PC-3 (cell line): ENCODE measurements at places on chromosomes 6 and 20. TPM values are rescaled to one million over a fixed set of nuclear protein-coding genes. Genes with fewer than 3 reads are reported as not detected.
A peak's percentile ranks its signal among the peaks of the same experiment; 100 is the strongest.

DNA sequence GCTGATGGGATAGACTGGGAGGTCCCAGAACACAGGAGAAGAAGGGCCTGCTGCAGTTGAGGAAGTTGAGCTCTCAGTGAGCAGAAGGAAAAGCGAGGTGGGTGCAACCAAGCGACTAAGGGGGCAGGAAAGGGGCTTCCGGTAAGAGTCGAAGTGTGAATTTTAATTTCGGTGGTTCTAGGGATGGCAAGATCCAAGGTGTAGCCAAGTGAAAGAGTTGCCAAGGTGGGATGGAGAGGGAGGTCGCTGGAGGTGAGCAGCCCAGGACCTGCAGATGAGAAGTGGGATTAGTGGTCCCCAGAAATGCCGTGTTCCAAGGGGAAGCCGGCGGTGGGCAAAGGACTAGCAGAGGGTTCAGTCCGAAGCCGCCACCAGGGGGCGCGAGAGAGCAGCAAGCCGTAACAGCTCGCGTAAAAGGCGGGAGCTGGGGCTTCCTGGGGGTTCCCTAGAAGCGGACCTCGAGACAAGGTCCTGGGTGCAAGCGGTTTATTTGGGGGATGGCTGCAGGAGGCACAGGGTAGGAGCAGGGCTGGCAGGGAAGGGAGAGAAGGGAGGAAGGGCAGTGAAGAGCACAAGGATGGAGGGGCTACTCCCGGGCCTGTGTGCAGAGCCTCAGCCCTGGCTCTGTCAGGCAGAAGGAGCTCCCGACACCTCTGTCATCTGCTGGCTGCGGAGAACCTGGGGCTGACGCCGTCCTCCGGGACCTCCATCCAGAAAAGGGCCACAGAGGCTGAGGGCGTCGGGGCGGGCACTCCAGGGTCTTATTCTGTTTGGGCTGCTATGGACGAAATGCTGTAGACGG, 103.6 kb downstream of the PAX1 start:
- DNase-seq, result peak; percentile 6

Gene LYRM4
- total RNA-seq, result 18.6 and 27.7 TPM in 2 replicates

Gene TAP1
- total RNA-seq, result 15.8 and 19.4 TPM in 2 replicates

Gene MROH8
- total RNA-seq, result 0.58 and 0.98 TPM in 2 replicates

Gene TTBK1
- not detected in 2 replicates for total RNA-seq

- peak; percentile 80 for DNase-seq
Measured at GRCh38 chr20:50366270-50367103, 143.7 kb upstream of the PTPN1 start.

Gene CALHM4
- not detected in 2 replicates for total RNA-seq

Gene MLN
- not detected in 2 replicates for total RNA-seq

- DNase-seq, result no peak
Measured at GRCh38 chr20:60091861-60092260, 133.6 kb downstream of the CDH26 start.

DNA sequence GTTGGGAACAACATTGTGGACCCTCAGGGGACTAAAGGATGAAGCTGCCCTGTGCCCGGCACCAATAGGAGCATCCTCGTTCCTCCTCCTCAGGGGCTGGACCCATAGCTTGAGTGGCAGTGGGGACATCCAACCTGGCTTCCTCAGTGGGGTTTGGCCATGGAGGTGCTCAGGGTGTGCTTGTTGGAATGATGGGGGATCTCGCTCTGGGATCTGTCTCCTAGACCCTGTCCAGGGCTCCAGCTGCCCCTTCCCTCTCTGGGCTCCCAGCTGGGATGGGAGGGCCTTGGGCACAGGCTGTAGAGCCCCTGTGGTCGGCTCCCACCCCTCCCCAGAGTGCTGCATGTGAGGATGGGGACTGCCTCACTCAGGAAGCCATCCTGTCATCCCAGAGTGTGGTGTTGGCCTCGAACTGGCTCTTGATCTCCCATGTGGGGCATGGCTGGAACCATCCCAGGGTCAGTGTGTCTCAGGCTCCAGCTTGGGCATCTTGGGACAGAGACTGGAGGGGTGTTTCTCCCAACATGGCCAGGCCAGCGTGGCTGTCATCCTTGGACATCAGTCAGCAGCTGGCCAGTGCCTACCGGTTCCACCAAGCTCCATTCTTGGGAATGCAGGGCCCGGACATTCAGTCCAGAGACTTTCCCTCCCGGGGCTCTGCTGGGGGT, 9.5 kb upstream of the MYT1 start:
- no peak for DNase-seq

Gene BEND6
- total RNA-seq, result 0.58 and 1.3 TPM in 2 replicates

DNA sequence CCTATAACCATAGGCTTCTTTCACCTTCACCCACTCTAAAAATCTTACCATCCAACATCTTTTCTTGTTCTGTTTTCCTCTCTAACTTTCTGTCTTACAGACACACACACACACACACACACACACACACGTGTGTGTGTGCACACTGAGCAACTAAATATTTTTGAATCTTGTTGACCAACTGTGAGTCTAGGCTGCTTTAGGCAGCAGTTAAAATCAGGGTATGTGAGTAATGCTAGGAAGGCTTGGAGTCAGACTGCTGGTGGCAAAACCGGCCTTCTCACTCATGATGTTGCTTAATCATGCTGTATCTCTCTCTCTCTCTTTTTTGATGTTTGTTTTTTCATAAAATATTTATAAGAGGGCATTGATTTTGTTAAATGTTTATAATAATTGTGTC, 103.1 kb upstream of the TBX18 start:
- peak; percentile 5 for DNase-seq

Gene EPHA7
- total RNA-seq, result 0.52 and 1.4 TPM in 2 replicates

DNA sequence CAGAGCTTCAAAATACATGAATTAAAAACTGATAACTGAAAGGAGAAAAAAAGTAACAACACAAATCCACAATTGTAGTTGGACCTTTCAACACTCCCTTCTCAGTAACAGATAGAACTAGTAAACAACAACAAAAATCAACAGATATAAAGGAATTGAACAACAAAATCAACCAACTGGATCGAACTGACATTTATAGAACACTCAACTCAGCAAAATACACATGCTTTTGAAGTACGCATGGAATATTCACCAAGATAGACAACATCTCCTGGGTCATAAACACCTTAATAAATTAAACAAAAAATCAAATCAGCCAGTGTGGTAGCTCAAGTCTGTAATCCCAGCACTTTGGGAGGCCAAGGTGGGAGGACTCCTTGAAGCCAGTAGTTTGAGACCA, 63.3 kb downstream of the ILRUN start:
- no peak for DNase-seq

- no peak for DNase-seq
Measured at GRCh38 chr6:90537027-90537426, 49.8 kb downstream of the MAP3K7 start.

DNA sequence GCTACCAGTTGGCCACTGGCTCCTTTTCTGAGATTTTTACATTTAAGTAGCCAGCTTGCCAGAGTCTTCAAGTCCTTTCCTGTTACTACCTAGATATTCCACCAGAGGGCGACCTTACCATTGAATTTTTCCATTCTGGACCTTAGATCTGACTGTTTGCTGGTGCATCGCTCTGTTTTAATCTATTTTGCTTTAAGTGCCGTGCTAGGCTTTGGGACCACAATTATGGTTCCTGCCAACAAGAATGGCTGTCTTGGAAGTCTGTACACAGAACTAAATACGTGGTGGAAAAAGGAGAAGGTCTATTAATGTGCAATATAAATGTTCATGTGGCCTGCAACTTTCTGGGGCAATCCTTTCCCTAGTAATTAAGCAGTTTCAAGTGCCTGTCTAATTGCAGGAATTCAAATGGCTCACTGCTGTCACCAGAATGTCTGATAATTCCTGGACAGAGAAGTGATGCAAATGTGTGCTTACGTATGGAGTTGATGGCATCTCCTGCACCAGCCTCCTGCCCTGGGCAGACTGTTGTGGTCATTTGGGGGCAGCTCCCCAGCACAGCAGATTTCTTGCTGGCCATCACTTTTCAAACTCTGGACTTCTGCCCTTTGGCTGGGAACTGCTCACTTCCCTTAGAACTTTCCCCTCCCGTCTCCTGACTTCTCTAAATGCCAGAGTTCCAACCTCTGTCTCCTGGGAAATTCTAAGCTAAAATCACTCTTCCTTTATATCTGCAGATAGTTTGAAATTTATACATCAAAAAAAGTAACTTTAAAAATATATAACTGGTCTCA, 5.6 kb upstream of the HLA-DOA start:
- peak; percentile 83 for DNase-seq

DNA sequence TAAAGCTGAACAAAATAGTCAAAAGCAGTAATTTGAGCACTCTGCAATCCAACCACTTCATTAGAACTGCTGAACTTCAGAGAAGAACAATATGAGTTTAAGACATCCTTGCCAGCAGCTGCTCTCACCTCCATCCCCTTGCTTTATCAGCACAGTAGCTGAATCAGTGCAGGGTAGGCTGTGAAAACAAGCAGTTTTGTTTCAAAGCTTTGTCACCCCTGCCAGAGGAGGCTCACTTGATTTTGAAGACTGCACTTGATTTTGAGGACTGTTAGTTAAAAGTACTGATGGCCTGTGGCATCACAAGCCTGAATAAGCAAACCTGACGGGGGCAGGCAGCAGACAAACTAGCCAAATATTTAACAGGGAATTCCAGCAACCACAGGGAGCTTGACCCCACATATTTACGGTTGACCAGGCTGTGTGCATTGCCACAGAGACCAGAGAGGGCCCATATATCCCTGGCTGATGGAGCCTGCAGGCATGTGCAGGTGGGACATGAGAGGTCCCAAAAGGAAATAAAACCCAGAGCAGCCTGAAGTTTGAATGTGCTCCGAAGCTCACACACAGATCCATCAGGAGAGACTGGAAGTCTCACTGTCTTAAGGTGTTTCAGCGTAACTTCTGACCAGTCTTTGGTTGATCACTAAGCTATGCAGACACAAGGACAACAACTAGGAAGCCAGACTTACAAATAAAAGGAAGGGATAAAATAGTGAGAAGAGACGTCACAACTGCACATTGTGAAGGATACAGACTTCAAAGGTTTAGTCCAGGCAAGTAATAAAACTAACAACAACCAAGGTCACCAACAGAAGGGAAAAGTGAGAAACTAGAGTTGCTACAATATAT, 97.4 kb downstream of the PDSS2 start:
- peak; percentile 16 for DNase-seq

Gene ABCF1
- total RNA-seq, result 67.3 and 77.3 TPM in 2 replicates

Gene CABLES2
- 12.4 and 13.5 TPM in 2 replicates for total RNA-seq

- DNase-seq, result no peak
Measured at GRCh38 chr6:28425944-28426541, 17.2 kb downstream of the ZSCAN23 start.

DNA sequence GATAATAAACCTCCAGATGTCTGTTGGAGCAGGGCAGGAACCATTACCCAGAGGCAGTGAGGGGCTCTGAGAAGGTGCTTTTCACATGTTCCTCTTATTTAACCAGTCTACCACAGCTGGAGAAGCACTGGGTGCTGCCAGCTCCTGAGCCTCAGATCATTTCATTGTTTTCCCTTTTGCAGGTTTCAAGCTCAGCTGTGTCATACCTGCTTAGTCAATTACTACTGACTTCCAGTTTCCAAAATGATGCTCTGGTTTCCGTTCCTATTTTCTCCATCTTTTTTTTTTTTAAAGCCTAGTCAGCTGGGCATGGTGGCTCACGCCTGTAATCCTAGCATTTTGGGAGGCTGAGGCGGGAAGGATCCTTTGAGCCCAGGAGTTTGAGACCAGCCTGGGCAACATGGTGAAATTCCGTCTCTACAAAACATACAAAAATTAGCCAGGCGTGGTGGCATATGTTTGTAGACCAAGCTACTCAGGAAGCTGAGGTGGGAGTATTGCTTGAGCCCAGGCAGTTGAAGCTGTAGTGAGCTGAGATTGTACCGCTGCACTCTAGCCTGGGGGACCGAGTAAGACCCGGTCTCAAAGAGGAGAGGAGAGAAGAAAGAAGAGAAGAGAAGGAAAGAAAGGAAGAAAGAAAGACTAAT, 6.7 kb downstream of the FLOT1 start:
- DNase-seq, result no peak

- no peak for DNase-seq
Measured at GRCh38 chr20:48231253-48231930, 446.1 kb upstream of the SULF2 start.

Gene HLA-DRA
- not detected in 2 replicates for total RNA-seq

- DNase-seq, result no peak
Measured at GRCh38 chr20:57947421-57948179, 237.8 kb upstream of the PMEPA1 start.

- no peak for DNase-seq
Measured at GRCh38 chr6:2558098-2558680, 192.5 kb downstream of the MYLK4 start.

GRCh38 chr6:15653581-15653980, 9.2 kb downstream of the DTNBP1 start:
- DNase-seq, result no peak

Gene ERVFRD-1
- not detected in 2 replicates for total RNA-seq
